ENCODE measurements at places on chromosomes 13 and 19. TPM values are rescaled to one million over a fixed set of nuclear protein-coding genes. Genes with fewer than 3 reads are reported as not detected.

The FLT3 gene
- total RNA-seq, result not detected

- H3K36me3 ChIP-seq, result no peaks in the 10 kb centered on the region
- DNase-seq, result no peak
- H3K27ac ChIP-seq, result no peak overlapping the region
- H3K27me3 ChIP-seq, result no peaks in the 10 kb centered on the region
These were observed 150.4 kb downstream of the POSTN start for GRCh38 chr13:37448153-37448552.

The ZNF835 gene
- 2.2 TPM for total RNA-seq

The STOML3 gene
- total RNA-seq, result not detected

- no peak overlapping the region for H3K4me3 ChIP-seq
- no peak overlapping the region for H3K27ac ChIP-seq
- DNase-seq, result no peak
- H3K27me3 ChIP-seq, result no peaks in the 10 kb centered on the region
These were observed 8.9 kb downstream of the ZNF546 start for GRCh38 chr19:40005691-40006272.

GRCh38 chr19:6470173-6470572 lies 6.1 kb downstream of the CRB3 start:
- peaks cover 5% of the 10 kb centered on the region for H3K4me1 ChIP-seq
- peaks cover 18% of the 10 kb centered on the region for H3K36me3 ChIP-seq
- H3K27me3 ChIP-seq, result no peaks in the 10 kb centered on the region

The TMEM259 gene
- 109 TPM for total RNA-seq

The GAPDHS gene
- not detected for total RNA-seq

DNA sequence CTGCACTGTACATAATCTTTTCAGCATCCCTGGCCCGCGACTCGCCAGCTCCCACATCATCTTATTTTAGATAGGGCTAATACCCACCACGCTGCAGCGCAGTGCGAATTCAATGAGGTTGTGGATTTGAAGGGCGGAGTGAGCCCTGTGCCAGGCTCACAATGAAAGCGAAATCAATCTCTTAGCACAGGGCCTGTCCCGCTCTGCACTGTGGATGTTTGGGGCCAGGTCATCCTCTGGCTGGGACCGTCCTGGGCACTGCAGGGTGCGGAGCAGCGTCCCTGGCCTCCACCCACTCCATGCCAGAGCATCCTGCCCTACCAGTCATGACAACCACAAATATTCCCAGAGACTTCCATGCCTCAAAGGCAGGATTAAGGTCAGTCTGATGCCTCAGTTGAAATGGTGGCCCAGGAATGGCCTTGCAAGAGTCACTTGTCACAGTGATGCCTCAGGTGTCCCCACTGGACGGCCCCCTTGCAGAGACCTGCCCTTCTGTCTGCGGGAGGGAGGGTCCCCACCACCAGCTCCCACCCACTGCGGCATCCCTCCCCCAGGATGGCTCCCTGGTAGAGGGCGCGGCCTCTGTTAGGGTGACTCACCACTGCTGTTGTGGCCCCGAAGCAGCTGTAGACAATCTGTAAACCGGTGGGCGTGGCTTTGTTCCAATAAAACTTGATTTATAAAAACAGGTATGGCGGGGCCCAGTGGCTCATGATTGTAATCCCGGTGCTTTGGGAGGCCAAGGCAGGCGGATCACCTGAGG lies 5.6 kb downstream of the UHRF1 start:
- H3K27me3 ChIP-seq, result no peaks in the 10 kb centered on the region
- DNase-seq, result peak; percentile 81
- H3K4me1 ChIP-seq, result peaks cover 62% of the 10 kb centered on the region

The LSM4 gene
- total RNA-seq, result 361 TPM

DNA sequence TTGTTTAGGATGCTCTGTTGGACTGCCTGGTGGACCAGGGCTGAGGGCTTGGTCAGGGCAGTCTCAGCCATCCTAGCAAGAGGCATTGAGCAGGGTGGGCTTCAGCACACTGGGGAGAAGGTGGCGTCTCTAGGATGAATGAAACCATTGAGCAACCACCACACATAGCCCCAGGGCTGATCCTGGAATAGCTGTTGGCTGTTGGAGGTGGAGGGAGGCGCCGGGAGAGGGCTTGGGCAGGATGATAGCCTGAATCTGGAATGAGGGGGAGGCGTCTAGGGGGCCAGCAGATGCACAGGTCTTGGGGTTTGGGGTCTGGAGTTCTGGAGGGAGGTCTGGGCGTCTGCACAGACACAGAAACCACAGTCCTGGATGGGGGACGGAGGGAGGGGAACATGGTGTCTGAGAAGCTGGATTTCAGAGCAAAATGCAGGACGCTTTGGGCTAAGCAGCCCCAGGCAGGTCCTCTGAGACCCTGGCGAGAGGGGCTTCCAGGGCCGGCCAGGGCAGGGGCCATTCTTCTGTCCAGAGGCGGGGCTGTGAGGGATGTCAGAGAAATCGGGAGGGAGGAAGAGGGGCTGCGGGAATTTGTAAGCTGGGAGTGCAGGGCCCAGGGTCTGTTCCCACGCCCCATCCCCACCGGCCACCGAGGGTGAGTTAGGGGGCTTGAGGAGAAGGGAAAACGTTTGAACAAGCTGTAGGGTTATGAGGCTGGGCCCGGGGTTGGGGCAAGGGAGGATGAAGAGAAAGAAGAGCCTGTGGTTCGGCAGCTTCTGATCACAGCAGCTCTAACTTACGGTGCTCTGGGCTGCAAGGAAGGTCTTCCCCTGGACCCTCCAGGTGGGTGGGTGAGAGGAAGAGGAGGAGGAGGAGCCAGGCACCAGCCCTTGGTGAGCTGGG lies 5.2 kb downstream of the TRAPPC5 start:
- H3K4me3 ChIP-seq, result no peak overlapping the region
- peaks cover 6% of the 10 kb centered on the region for H3K4me1 ChIP-seq
- no peak for DNase-seq
- H3K27me3 ChIP-seq, result no peaks in the 10 kb centered on the region

The OR7A5 gene
- not detected for total RNA-seq

DNA sequence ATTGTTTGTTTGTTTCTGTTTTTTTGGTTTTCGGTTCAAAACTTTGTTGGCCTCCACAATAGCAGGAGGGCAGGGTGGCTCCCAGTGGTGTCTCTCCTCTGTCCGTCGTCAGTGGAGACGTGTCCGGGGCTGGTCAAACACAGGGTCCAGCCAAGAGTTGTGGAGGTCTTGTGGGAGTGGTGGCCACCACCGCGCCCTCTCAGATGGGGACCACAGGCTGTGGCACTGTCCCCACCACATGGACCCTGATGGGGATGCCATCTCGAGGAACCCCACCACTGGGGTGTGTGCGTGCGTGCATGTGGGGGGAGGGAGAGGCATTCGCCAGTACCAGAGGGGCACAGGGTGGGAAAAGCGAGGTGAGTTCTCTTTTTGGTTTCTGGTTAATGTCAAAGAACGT lies 13.8 kb downstream of the ZNF574 start:
- H3K36me3 ChIP-seq, result peaks cover 25% of the 10 kb centered on the region
- H3K27ac ChIP-seq, result no peak overlapping the region
- no peak overlapping the region for H3K4me3 ChIP-seq
- peaks cover 26% of the 10 kb centered on the region for H3K4me1 ChIP-seq
- DNase-seq, result no peak

The KHSRP gene
- 305 TPM for total RNA-seq

DNA sequence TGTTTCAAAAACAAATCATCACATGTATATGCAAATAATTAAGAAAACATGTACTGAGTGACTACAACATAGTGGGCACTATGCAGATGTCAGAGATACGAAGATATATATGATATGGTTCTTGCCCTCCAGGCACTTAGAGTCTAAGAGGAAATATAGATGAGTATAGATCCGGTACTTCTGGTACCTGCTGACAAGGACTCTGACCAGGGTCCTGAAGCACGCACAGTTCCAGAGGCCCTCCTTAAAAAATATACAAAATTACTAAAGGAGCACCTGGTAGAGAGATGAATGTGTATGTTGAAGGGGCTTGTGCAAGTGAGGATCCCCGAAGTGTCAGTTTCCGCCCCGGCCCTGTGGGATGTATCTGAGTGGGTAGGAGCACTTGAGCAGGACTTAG lies 31.3 kb downstream of the MTUS2 start:
- no peaks in the 10 kb centered on the region for H3K27me3 ChIP-seq
- H3K4me3 ChIP-seq, result no peak overlapping the region
- H3K36me3 ChIP-seq, result no peaks in the 10 kb centered on the region
- no peak overlapping the region for H3K27ac ChIP-seq

- H3K27ac ChIP-seq, result no peak overlapping the region
- no peaks in the 10 kb centered on the region for H3K27me3 ChIP-seq
- no peaks in the 10 kb centered on the region for H3K4me1 ChIP-seq
These were observed 243.1 kb upstream of the NBEA start for GRCh38 chr13:34698945-34699344.

DNA sequence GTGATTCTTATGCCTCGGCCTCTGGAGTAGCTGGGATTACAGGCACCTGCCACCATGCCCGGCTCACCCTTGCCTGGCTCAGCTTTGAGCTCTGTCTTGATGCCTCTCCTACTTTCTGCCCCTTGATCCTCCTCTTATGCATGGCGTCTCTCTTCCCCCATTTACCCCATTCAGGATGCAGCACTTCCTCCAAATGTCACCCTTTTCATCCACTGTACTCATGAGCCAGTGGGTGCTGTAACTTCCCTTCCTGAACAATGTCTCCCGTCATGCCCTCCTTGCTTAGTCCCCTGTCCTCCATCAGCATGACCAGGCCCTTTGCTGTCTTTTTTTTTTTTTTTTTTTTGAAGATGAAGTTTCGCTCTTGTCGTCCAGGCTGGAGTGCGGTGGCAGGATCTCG lies 3.4 kb upstream of the SIGLEC9 start:
- H3K4me1 ChIP-seq, result peaks cover 51% of the 10 kb centered on the region
- no peak overlapping the region for H3K27ac ChIP-seq
- peaks cover under 1% of the 10 kb centered on the region for H3K27me3 ChIP-seq
- no peak overlapping the region for H3K4me3 ChIP-seq
- no peaks in the 10 kb centered on the region for H3K36me3 ChIP-seq
- DNase-seq, result no peak

The OR7D4 gene
- total RNA-seq, result not detected

GRCh38 chr19:7888145-7888825 lies at the start of gene LRRC8E:
TSS of gene LRRC8E (plus strand) at chr19:7888510. CDS start at chr19:7895604, 7,094 bp downstream.
- peak; percentile 53 for DNase-seq
- no peaks in the 10 kb centered on the region for H3K36me3 ChIP-seq
- H3K27ac ChIP-seq, result no peak within 1 kb of the TSS
- no peaks in the 10 kb centered on the region for H3K4me1 ChIP-seq

- peaks cover 53% of the 10 kb centered on the region for H3K4me1 ChIP-seq
- peaks cover 59% of the 10 kb centered on the region for H3K36me3 ChIP-seq
- peak; percentile 85 for DNase-seq
- peak overlapping the region; percentile 99 for H3K27ac ChIP-seq
- H3K27me3 ChIP-seq, result no peaks in the 10 kb centered on the region
- H3K4me3 ChIP-seq, result peak overlapping the region; percentile 99
These were observed 12.8 kb downstream of the MOB3A start for GRCh38 chr19:2083174-2083854.

DNA sequence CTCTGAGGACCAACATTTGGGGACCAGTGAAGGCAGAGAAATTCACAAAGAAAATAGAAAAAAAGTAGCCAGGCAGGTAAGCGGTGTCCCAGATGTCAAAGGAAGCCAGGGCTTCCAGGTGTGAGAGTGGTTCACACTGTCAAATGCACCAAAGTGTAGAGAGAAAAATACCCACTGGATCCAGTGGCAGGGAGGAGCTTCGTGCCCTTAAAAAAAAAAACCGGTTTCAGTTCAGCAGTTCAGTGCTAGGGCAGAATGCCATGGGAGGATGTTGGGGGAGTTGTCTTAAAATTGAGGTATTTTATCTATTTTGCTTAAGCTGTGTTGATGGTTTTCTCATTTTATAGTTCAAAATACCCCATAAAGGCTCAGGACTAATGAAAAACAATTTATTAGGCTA lies 47.8 kb upstream of the C1QTNF9 start:
- peak overlapping the region; percentile 45 for H3K4me3 ChIP-seq
- H3K36me3 ChIP-seq, result peaks cover 24% of the 10 kb centered on the region
- peak overlapping the region; percentile 82 for H3K27ac ChIP-seq
- DNase-seq, result peak; percentile 43
- no peaks in the 10 kb centered on the region for H3K27me3 ChIP-seq
- peaks cover 83% of the 10 kb centered on the region for H3K4me1 ChIP-seq

The SYT5 gene
- 0.22 TPM for total RNA-seq

GRCh38 chr13:112113348-112113747 lies 46.4 kb downstream of the SOX1 start:
- no peak overlapping the region for H3K27ac ChIP-seq
- no peak for DNase-seq

GRCh38 chr19:11598103-11598483 lies 810 bp downstream of the ZNF627 start:
- peak overlapping the region; percentile 64 for H3K27ac ChIP-seq
- H3K4me3 ChIP-seq, result peak overlapping the region; percentile 90
- peaks cover 13% of the 10 kb centered on the region for H3K36me3 ChIP-seq

GRCh38 chr19:41218615-41219507 lies at the start of gene AXL:
TSS of gene AXL (plus strand) at chr19:41219223. CDS start at chr19:41219393, 170 bp downstream.
- DNase-seq, result no peak
- no peaks in the 10 kb centered on the region for H3K36me3 ChIP-seq
- H3K4me3 ChIP-seq, result no peak within 1 kb of the TSS
- peaks cover 23% of the 10 kb centered on the region for H3K27me3 ChIP-seq

DNA sequence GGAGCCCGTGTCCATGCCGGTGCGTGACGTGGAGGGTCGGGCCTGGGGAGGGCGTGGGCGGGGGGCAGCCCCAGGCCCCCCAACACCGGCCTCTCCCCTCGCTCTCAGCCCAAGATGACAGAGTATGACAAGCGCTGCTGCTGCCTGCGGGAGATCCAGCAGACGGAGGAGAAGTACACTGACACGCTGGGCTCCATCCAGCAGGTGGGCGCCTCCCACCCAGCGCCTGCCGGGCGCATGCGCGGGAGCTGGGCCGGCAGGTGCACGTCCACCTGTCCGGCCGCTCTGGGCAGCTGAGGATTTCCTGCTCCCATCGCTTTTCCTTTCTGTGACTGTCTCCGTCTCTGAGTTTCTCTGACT lies 49.8 kb downstream of the VAV1 start:
- H3K36me3 ChIP-seq, result peaks cover 59% of the 10 kb centered on the region
- no peak overlapping the region for H3K27ac ChIP-seq
- no peaks in the 10 kb centered on the region for H3K27me3 ChIP-seq
- no peak overlapping the region for H3K4me3 ChIP-seq
- peaks cover 6% of the 10 kb centered on the region for H3K4me1 ChIP-seq

- DNase-seq, result no peak
- H3K27ac ChIP-seq, result peak overlapping the region; percentile 85
- H3K4me3 ChIP-seq, result peak overlapping the region; percentile 85
- peaks cover 2% of the 10 kb centered on the region for H3K27me3 ChIP-seq
- no peaks in the 10 kb centered on the region for H3K36me3 ChIP-seq
These were observed 6.4 kb upstream of the NFIC start for GRCh38 chr19:3359919-3360420.

Data from activated CD4-positive, alpha-beta memory T cell treated with anti-CD3 and anti-CD28 coated beads for 36 hours (primary cell).